ENCODE measurements at places on chromosomes 4 and X.

DNA sequence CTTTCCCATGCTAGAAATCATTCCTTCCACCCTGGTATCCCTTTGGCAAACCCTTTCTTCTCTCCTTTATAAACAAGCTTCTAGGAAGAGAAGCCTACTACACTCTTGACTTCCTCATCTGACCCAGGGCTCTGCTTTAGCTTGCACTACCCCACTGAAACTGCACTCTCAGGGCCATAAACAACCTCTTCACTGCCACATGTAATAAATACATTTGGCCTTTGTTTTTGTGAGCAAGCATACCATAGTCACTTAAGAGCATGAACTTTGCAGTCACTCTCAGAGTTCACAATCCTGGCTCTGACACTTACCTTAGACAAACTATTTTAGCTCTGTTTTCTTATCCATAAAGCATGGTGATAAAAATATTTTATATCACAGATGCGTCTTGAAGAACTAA, 50.7 kb upstream of the USP38 start:
- no peak for ATAC-seq
- H3K4me1 ChIP-seq = no peaks in the 10 kb centered on the region
- no peaks in the 10 kb centered on the region for H3K27me3 ChIP-seq

DNA sequence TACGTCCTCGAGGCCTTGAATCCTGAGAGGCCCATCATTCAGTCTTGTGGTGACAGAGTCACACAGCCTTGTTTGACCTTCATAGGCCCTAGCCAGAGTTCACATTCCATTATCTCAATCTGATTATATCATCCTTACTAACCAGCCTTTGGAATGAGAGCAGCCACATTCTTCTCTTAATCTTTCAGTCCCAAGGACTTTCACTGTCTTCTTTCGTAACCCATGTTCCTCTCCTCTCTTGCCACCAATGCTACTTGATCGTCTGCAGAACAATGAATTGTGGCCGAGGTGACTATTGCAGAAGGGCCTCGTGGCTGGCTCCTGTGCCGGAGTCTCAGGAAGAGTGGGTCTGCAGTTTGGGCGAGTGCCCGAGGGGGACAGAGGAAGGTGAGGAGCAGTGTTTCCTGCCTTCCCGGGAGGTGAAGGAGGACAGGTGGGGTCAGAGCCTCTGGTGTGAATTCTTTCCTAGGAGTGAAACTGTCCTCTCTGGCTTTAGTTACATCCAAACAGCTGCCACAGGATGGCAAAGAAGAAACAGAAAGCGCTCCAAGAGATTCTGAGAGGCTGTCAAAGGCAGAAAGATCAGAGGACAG, 94.6 kb downstream of the LIMCH1 start:
- no peak for ATAC-seq
- no peak overlapping the region for H3K27ac ChIP-seq
- no peaks in the 10 kb centered on the region for H3K27me3 ChIP-seq
- H3K36me3 ChIP-seq = no peaks in the 10 kb centered on the region
- H3K4me3 ChIP-seq = no peak overlapping the region
- H3K4me1 ChIP-seq = no peaks in the 10 kb centered on the region

- peaks cover 28% of the 10 kb centered on the region for H3K4me1 ChIP-seq
- no peaks in the 10 kb centered on the region for H3K36me3 ChIP-seq
- H3K4me3 ChIP-seq = no peak overlapping the region
- no peak for ATAC-seq
- no peaks in the 10 kb centered on the region for H3K27me3 ChIP-seq
Measured at GRCh38 chr4:151688785-151689043, 72.1 kb downstream of the GATB start.

- no peaks in the 10 kb centered on the region for H3K4me1 ChIP-seq
- H3K36me3 ChIP-seq = no peaks in the 10 kb centered on the region
Measured at GRCh38 chr4:26020881-26021280, 106.9 kb downstream of the SMIM20 start.

GRCh38 chrX:101071582-101071981, 7.1 kb upstream of the TMEM35A start:
- no peak overlapping the region for H3K4me3 ChIP-seq
- H3K27ac ChIP-seq = no peak overlapping the region
- no peaks in the 10 kb centered on the region for H3K27me3 ChIP-seq
- no peaks in the 10 kb centered on the region for H3K4me1 ChIP-seq
- H3K36me3 ChIP-seq = no peaks in the 10 kb centered on the region

GRCh38 chr4:11271263-11271662, 157.4 kb downstream of the HS3ST1 start:
- ATAC-seq = no peak
- no peaks in the 10 kb centered on the region for H3K4me1 ChIP-seq

- no peaks in the 10 kb centered on the region for H3K36me3 ChIP-seq
- no peak overlapping the region for H3K27ac ChIP-seq
- H3K4me1 ChIP-seq = no peaks in the 10 kb centered on the region
- ATAC-seq = no peak
- H3K4me3 ChIP-seq = no peak overlapping the region
Measured at GRCh38 chr4:186500721-186501304, 54.6 kb downstream of the MTNR1A start.

- no peaks in the 10 kb centered on the region for H3K27me3 ChIP-seq
- H3K4me3 ChIP-seq = no peak overlapping the region
- H3K36me3 ChIP-seq = no peaks in the 10 kb centered on the region
- no peak for ATAC-seq
- H3K4me1 ChIP-seq = peaks cover 5% of the 10 kb centered on the region
Measured at GRCh38 chr4:41556526-41556925, 18.6 kb downstream of the LIMCH1 start.

- ATAC-seq = peak; percentile 79
- H3K4me3 ChIP-seq = no peak overlapping the region
- H3K27me3 ChIP-seq = no peaks in the 10 kb centered on the region
- no peaks in the 10 kb centered on the region for H3K4me1 ChIP-seq
Measured at GRCh38 chrX:67780694-67781109, 236.9 kb downstream of the AR start.

- H3K27me3 ChIP-seq = no peaks in the 10 kb centered on the region
- no peak overlapping the region for H3K27ac ChIP-seq
- no peaks in the 10 kb centered on the region for H3K36me3 ChIP-seq
- ATAC-seq = no peak
- no peak overlapping the region for H3K4me3 ChIP-seq
Measured at GRCh38 chr4:167868163-167868562, 224.2 kb upstream of the ANXA10 start.

GRCh38 chr4:57265831-57266582, 155.8 kb upstream of the IGFBP7 start:
- H3K4me1 ChIP-seq = no peaks in the 10 kb centered on the region
- no peak for ATAC-seq
- H3K4me3 ChIP-seq = no peak overlapping the region
- H3K27ac ChIP-seq = no peak overlapping the region
- H3K36me3 ChIP-seq = no peaks in the 10 kb centered on the region
- no peaks in the 10 kb centered on the region for H3K27me3 ChIP-seq

GRCh38 chr4:161187569-161187968, 976.2 kb downstream of the FSTL5 start:
- no peaks in the 10 kb centered on the region for H3K36me3 ChIP-seq
- H3K27me3 ChIP-seq = no peaks in the 10 kb centered on the region
- no peak for ATAC-seq

- no peak overlapping the region for H3K4me3 ChIP-seq
- H3K4me1 ChIP-seq = no peaks in the 10 kb centered on the region
- no peak for ATAC-seq
- H3K27me3 ChIP-seq = no peaks in the 10 kb centered on the region
Measured at GRCh38 chr4:75251547-75251946, 262.7 kb downstream of the RCHY1 start.

DNA sequence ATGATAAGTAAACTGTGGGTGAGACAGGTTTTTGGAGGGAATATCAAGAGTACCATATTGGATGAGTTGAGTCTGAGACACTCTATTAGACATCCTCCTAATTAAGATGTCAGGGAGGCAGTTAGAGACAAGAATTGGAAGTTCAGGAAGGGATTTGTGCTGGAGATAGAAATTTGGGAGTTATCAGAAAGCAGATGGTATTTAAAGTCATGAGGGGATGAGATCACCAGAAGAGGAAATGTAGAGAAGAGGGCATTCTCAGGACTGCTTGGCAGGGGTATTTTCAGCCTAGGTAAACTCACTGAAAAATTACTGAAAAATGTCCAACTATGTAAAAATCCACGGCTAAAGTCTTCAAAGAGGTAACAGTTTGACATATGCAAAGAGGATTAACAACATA, 161.6 kb upstream of the PGRMC2 start:
- peaks cover 14% of the 10 kb centered on the region for H3K4me1 ChIP-seq
- H3K27ac ChIP-seq = no peak overlapping the region
- H3K4me3 ChIP-seq = no peak overlapping the region
- no peak for ATAC-seq
- no peaks in the 10 kb centered on the region for H3K36me3 ChIP-seq
- H3K27me3 ChIP-seq = no peaks in the 10 kb centered on the region

GRCh38 chr4:71564775-71565174, 219.1 kb downstream of the GC start:
- H3K4me1 ChIP-seq = no peaks in the 10 kb centered on the region
- H3K27ac ChIP-seq = no peak overlapping the region
- no peak for ATAC-seq
- H3K27me3 ChIP-seq = no peaks in the 10 kb centered on the region
- H3K4me3 ChIP-seq = no peak overlapping the region

GRCh38 chrX:25202827-25203226, 187.1 kb upstream of the ARX start:
- no peaks in the 10 kb centered on the region for H3K27me3 ChIP-seq
- H3K27ac ChIP-seq = no peak overlapping the region
- no peak for ATAC-seq
- H3K4me3 ChIP-seq = no peak overlapping the region
- H3K4me1 ChIP-seq = no peaks in the 10 kb centered on the region

GRCh38 chrX:69082055-69082752, 83.0 kb downstream of the PJA1 start:
- no peak for ATAC-seq
- H3K27ac ChIP-seq = no peak overlapping the region
- no peaks in the 10 kb centered on the region for H3K27me3 ChIP-seq
- H3K4me3 ChIP-seq = no peak overlapping the region

GRCh38 chrX:108090491-108091263, 665 bp downstream of the PSMD10 start:
- H3K36me3 ChIP-seq = peaks cover 21% of the 10 kb centered on the region
- peak overlapping the region; percentile 87 for H3K27ac ChIP-seq
- H3K27me3 ChIP-seq = no peaks in the 10 kb centered on the region
- H3K4me3 ChIP-seq = peak overlapping the region; percentile 84
- ATAC-seq = no peak

- no peaks in the 10 kb centered on the region for H3K36me3 ChIP-seq
- H3K27ac ChIP-seq = no peak overlapping the region
- no peak overlapping the region for H3K4me3 ChIP-seq
- peak; percentile 28 for ATAC-seq
Measured at GRCh38 chr4:48315728-48316630, 25.4 kb upstream of the SLAIN2 start.

GRCh38 chr4:149781150-149781549, 34.5 kb downstream of the IQCM start:
- no peak overlapping the region for H3K4me3 ChIP-seq
- no peak overlapping the region for H3K27ac ChIP-seq
- no peaks in the 10 kb centered on the region for H3K27me3 ChIP-seq
- H3K4me1 ChIP-seq = no peaks in the 10 kb centered on the region

DNA sequence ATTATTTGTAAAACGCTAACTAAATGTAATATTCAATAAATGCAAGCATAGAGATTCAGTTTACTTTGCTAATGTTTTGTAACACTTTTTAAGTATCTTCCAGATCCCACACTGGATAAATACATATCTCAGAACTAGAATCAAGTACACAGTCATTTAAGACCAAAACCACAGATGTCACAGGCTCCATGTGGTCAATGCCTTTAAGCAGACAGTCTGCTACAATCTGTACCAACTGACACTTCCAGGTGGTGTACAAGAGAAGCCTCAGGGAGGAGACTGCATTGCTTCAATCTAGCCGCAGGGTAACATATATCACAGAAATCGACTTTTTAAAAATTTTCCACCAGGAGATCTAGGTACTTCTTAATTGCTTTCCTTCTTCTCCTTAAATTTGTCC, 229.6 kb upstream of the DIAPH2 start:
- no peak for ATAC-seq
- H3K4me1 ChIP-seq = no peaks in the 10 kb centered on the region
- no peak overlapping the region for H3K27ac ChIP-seq
- no peaks in the 10 kb centered on the region for H3K36me3 ChIP-seq
- H3K4me3 ChIP-seq = no peak overlapping the region

DNA sequence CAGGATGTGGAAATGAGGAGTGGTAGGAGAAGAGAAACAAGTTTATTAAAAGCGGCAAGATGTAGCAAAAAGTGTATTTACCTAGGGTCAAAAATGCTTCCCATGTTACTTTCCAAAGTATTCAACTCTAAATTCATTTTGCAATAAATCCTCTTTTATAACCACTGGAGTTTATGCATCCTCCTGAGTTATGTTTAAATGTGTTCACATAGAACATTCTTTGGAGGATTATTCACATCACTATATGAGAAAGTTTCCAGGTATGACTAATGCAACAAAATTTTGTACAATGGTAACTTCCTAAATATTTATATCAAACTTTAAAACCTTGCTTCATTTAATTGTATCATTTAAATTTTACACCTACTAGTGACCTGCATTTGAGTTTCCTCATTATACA, 870.6 kb upstream of the SLIT2 start:
- ATAC-seq = no peak
- H3K4me3 ChIP-seq = no peak overlapping the region
- no peak overlapping the region for H3K27ac ChIP-seq
- no peaks in the 10 kb centered on the region for H3K4me1 ChIP-seq

DNA sequence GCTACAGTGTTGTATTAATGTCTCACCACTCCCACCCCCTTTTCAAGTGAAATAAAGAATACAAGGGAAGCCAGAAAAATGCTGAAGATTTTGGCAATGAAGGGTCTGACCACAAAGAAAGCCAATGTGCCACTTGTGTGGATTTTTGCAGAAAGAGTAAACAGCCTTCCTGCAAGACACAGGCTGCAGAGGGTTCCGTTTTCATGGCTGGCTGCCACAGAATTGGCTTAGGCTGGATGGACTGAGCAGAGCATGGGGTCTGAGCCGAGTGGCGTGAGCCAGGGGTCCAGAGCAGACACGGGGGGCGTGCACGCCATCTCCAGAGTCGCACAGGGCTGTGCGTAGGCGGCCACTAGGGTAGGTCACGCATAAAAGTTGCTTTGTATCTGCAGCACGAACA, 69.2 kb downstream of the MTNR1A start:
- no peaks in the 10 kb centered on the region for H3K4me1 ChIP-seq
- H3K4me3 ChIP-seq = no peak overlapping the region
- H3K36me3 ChIP-seq = no peaks in the 10 kb centered on the region
- H3K27ac ChIP-seq = no peak overlapping the region
- no peak for ATAC-seq

- no peak for ATAC-seq
- peaks cover 6% of the 10 kb centered on the region for H3K36me3 ChIP-seq
- no peak overlapping the region for H3K4me3 ChIP-seq
- no peak overlapping the region for H3K27ac ChIP-seq
- H3K27me3 ChIP-seq = no peaks in the 10 kb centered on the region
Measured at GRCh38 chr4:41504167-41504818, 33.7 kb upstream of the LIMCH1 start.

GRCh38 chr4:22487328-22487727, 28.5 kb downstream of the ADGRA3 start:
- ATAC-seq = no peak
- no peak overlapping the region for H3K27ac ChIP-seq
- H3K36me3 ChIP-seq = no peaks in the 10 kb centered on the region
- no peaks in the 10 kb centered on the region for H3K27me3 ChIP-seq
- H3K4me1 ChIP-seq = peaks cover 2% of the 10 kb centered on the region

GRCh38 chrX:55118574-55118973, 29.8 kb downstream of the PAGE2 start:
- no peak overlapping the region for H3K4me3 ChIP-seq
- H3K27me3 ChIP-seq = no peaks in the 10 kb centered on the region
- ATAC-seq = no peak
- no peak overlapping the region for H3K27ac ChIP-seq
- H3K4me1 ChIP-seq = no peaks in the 10 kb centered on the region
- no peaks in the 10 kb centered on the region for H3K36me3 ChIP-seq
